T-helper 1 cell (primary cell): ENCODE measurements at places on chromosomes 16 and 17.

GRCh38 chr17:18241229-18241871 is 15.9 kb downstream of the LLGL1 start:
- no peak for DNase-seq

GRCh38 chr16:48188449-48189102 is 32.8 kb upstream of the ABCC12 start:
- DNase-seq: no peak

DNA sequence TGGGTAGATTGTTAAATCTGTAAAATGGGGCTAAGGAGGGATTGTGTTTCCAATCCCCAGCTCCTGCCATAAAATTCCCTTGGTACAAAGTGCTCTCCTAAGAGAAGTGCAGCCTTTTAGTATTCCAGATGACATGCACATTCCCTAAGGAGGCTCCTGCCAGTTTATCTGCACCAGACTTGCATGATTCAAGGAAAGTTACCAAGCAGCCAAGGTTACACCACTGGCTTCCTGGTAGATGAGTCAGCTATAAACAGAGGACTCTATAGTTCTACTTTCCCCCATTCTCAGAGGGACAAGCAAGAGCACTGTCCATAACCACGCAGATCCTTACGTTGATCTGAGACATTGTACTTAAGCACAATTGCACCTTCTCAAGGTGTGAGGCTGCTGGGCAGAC is 1.9 kb downstream of the CALB2 start:
- DNase-seq: no peak

DNA sequence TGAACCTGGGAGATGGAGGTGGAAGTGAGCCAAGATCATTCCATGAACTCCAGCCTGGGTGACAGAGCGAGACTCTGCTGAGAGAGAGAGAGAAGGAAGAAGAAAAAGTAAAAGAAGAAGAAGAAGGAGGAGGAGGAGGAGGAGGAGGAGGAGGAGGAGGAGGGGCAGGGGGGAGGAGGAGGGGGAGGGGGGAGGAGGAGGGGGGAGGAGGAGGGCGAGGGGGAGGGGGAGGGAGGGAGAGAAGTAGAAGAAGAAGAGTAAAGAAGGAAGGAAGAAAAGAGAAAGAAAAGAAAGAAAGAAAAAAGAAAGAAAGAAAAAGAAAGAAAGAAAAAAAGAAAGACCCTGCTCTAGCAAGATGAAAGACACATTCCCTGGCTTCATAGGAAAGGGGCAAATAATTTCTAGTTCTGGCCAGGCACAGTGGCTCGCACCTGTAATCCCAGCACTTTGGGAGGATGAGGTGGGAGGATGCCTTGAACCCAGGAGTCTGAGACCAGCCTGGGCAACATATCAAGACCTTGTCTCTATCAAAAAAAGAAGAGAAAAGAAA is 23.6 kb downstream of the SOCS1 start:
- DNase-seq: no peak

DNA sequence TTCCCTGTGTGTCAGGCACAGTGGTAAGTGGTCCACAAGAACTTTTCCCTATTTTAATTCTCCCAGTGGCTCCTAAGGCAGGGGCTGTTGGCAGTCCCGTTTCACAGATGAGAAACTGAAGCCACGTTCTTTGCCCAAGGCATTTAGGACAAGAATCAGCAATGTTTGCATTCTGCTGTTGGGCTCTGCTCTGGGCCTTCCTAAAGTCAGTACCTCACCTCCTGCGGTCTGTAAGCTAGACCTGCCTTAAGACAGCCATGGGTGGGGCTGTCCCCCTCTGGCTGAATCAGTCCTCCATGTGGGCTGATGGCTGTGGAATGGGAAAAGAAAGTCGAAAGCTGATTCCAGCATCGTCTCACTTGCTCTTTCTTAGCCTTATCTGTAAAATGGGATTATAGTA is 304.8 kb downstream of the MAF start:
- no peak for DNase-seq

DNA sequence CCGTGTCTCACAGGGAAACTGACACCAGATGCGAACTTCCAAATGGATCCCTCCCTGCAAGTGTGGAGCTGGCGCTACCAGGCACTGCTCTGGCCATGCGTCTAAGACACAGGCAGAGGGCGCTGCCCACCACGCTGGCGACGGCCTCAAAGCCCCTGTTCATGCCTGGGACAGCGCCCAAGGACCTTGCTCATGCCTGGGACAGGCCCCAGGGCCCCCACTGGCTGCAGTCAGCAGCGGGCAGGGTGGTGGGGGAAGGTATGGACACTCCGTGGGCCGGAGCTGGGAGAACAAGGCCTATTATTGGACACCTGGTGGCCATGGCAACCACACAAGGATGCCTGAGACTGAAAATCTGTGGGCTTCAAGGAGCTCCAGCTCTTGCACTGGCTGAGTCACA is 8.8 kb downstream of the ZG16B start:
- DNase-seq: peak; percentile 42

DNA sequence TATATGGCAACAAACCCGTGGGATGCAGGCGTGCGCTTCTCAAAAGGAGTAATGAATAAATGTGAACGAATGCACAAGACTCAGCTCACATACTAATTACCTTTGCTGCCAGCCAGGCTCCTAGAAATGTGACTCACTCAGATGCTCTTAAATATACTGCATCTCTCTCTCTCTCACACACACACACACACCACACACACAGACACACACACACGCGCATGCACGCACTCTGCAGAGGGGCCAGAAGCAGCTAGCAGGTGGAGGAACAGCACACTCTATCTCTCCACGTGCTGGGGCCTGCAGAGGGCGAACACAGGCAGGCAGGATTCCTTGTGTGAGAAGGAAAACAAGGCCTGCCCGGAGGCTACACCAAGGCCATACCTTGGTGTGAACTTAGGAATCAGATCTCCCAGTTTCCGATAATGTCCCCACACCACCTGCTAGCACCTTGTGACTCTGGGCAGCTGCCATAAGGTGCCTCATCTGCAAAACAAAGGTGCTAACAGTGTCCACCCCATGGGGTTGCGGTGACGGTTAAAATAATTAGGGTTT is 5.3 kb downstream of the GPRC5B start:
- no peak for DNase-seq

DNA sequence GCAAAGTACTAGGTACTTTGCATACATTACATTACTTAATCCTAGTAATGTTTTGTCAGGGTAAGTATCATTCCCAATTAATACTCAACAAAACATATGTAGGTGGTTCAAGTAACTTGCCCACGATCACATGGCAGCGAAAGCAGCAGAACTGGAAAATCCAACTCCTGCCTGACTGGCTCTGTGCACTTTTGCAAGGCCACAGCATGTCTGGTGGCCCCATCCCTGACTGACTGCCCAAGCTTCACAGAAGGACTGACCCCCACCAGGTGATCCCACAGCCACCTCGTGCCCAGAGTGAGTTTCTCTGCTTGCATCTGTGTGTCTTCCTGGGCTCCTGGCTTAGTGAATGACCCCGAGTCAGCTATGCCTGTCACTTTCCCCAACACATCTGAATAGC is 11.4 kb downstream of the CNP start:
- DNase-seq: no peak

GRCh38 chr16:88130681-88131080 is 179.4 kb downstream of the BANP start:
- no peak for DNase-seq

DNA sequence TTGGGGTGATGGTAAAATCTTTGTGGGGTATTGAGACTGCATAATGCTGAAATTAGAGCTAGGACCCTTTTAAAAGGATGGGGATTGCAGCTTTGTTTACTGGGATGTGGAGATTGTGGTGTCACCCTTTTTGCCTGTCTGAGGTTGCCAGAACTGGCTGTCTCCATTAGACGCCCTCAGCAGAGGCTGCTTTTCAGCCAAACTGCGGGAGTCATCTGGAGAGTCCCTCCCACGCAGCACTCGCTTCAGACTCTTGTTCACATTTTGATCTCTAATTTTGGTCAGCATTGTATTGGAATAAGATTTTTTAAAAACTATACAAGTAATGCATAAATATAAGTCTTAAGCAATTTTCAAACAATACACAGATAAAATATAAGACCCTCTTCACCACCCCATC is 27.9 kb upstream of the JPT2 start:
- DNase-seq: no peak

GRCh38 chr17:6815775-6816174 is 15.8 kb downstream of the TEKT1 start:
- no peak for DNase-seq

DNA sequence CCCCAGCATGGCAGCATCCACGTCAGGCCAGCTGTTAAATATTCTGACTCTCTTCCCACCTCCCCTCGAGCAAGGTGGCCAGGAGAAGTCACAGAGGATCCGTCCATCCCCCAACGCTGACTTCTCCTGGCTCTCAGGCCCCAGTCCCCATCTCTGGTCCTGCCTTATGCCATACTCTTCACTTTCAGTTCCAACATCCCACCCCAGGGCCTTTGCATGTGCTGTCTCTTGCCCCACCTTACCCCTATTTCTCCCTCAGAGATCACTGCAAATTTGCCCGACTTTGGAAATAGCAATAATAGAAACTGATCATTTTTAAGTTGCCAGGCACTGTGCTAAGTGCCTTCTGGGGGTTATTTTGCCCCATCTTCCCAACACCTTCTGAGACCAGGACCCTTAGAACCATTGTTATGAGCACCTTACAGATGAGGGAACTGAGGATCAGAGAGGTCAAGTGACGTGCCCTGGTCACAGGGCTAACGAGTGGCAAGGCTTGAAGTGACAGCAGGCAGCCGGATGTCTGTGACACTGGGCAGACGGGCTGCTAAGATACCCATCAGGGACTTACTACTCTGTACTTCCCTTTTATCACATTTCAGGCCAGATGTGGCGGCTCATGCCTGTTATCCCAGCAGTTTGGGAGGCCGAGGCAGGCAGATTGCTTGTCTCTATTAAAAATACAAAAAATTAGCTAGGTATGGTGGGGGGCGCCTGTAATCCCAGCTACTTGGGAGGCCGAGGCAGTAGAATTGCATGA is 17.7 kb downstream of the HID1 start:
- DNase-seq: no peak

DNA sequence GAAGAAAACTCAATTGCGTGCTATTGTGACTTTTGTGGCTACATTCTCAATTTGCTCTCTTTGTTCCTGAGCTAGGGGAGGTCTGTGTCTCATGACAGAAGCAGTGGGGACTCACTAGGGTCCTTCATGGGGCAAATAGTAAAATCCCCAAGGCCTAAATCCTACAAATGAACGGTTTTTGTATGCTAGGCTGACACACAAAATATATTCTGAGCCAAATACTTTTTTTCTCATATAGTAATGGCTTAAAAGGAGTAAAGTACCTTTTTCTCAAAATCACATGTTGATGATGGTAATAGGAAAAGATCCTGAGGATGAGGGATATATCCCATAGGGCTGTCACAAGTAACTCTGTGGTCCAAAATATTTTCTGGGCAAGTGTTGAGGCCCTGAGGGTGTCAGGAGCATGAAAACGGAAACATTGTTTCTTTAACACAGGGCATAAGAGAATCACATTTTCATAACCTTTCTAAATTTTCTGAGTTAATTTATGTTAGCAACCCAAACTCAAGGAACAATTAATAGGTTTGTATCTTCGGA is 77.5 kb upstream of the CNTNAP4 start:
- DNase-seq: no peak

DNA sequence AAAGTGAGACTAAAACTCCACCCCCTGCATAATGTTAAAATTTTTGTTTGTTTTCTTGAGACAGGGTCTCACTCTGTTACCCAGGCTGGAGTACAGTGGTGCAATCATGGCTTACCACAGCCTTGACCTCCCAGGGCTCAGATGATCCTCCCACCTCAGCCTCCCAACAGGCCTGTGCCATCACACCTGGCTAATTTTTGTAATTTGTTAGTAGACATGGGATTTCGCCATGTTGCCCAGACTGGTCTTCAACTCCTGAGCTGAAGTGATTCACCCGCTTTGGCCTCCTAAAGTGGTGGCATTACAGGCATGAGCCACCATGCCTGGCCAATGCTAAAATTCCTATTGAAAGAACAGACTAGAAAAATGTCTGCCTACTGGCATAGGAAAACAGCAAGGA is 103.8 kb downstream of the TRIM37 start:
- no peak for DNase-seq

GRCh38 chr17:79699386-79700036 is 31.2 kb upstream of the ENPP7 start:
- no peak for DNase-seq

GRCh38 chr17:2697611-2698162 is 13.9 kb downstream of the CLUH start:
- no peak for DNase-seq

GRCh38 chr16:24853169-24853824 is 7.5 kb downstream of the SLC5A11 start:
- DNase-seq: no peak

- no peak for DNase-seq
Measured at GRCh38 chr16:27226976-27227705, 23.8 kb downstream of the KDM8 start.

- DNase-seq: no peak
Measured at GRCh38 chr16:12535535-12536411, 267.9 kb downstream of the CPPED1 start.

- no peak for DNase-seq
Measured at GRCh38 chr16:9441012-9441411, 349.6 kb downstream of the HAPSTR1 start.

DNA sequence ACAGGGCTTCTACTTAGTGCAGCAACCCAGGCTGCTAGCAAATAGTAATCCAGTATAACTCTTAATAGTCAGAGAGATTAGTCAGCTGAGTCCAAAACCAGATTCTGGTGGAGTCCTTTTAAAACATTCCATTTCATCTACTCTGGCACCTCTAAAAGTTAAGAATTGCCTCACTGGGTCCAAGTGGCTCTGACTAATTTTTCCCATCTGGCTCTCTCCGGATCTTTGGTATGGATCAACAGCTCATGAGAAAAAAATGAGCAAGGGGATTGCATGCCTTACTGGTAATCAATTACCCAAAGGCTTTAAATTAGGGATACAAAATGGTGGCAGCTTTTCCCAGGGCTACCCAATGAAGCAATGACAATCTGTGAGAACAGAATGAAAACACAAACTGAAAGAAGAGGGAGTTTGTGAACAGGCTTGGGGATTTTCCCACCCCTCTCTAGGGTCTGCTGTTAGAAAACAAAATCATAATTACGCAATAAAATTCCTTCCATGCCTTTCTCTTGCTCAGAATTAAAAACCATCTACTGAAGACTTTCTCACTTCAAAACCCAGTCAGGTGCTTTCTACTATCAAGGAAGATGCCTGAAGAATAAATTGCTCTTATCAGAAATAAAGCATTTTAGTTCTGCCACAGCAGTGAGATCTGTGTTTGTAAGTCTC is 84.6 kb upstream of the PMFBP1 start:
- DNase-seq: no peak

DNA sequence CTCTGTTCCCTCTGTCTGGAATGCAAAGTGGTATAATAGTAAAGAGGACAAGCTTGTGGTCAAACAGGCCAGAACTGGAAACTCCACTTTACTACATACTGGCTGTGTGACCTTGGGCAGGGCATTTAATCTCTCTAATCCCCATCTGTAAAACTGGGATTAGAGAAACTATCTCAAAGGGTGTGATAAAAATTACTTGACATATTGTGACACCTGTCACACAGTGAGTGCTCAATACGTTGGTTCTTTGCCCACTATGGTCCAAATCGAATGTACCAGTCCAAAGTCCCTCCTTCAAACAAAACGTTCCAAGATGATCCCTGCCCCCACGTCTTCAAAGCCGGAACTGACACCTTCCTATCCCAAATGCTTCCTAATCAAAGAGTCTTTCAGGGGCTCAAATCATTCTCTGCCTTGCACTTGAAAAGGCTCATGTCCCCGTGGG is 734 bp downstream of the PGAP3 start:
- DNase-seq: no peak
